M059J (cell line): ENCODE measurements at places on chromosomes 2 and 18. TPM values are rescaled to one million over a fixed set of nuclear protein-coding genes. Genes with fewer than 3 reads are reported as not detected.

Gene PROM2
- total RNA-seq: 2.9 and 3.6 TPM in 2 replicates

Gene CDH20
- total RNA-seq: not detected in 2 replicates

Gene PPP1R1C
- 5.2 and 8.4 TPM in 2 replicates for total RNA-seq

Gene SMAD7
- total RNA-seq: 12.6 and 19.3 TPM in 2 replicates
